Tibial artery (tissue), 4 donors: ENCODE measurements at places on chromosomes 16 and 17.

- H3K4me3 ChIP-seq, result no peak overlapping the region
- no peak overlapping the region for H3K27ac ChIP-seq
- no peaks in the 10 kb centered on the region for H3K36me3 ChIP-seq
These were observed 187.5 kb upstream of the FOXF1 start for GRCh38 chr16:86322806-86323205.

DNA sequence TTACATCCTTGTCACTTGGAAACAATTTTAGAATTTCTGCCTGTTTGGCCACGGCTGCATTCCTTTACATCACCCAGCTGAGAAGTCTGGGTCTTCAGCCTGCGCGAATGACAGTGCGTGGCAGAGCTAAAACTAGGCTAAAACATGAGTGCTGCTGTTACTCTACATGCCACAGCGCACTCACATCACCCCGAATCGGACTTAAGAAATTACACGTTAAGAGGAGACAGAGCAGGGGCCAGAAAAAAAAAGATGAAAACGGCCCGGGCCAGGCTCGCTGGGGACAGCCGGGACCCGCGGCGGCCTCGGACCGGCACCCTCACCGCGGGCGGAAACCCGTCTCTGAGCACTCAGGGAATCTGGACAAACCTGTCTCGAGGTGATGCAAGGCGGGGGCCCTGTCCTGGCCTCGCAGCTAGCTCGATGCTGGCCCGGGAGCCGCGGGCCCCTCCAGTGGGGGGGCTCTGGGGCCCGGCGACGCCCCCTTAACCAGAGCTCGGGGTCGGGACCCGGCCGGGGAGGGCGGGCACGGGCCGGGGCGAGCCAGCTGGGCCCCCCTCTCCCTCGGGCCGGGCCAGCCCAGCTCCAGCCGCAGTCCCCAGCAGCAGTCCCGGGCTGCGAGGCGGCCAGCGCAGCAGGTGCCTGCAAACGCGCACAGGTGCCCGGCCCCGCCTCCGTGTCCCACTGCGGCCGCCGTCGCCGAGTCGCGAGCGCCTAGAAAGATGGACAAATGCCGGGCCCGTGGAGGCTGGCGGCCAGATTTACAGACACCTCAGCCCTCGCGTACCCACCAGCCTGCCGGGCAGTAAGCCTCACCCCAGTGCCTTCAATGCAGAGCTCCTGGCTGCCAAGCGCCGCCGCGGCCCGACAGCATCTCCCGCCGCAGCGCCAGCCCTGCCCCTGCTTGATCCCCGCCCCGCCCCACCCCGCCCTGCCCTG is at the start of gene AKTIP:
AKTIP (minus strand) TSS at position 879 of the 939 bp plus-strand sequence. CDS start 2,950 bp downstream, outside the sequence.
- H3K27me3 ChIP-seq, result no peaks in the 10 kb centered on the region
- H3K4me1 ChIP-seq, result no peaks in the 10 kb centered on the region
- no peak for DNase-seq
- peak within 1 kb of the TSS; percentile 94 for H3K27ac ChIP-seq

- H3K27me3 ChIP-seq, result peaks cover 82% of the 10 kb centered on the region
- DNase-seq, result no peak
- peaks cover 21% of the 10 kb centered on the region for H3K4me1 ChIP-seq
- no peaks in the 10 kb centered on the region for H3K36me3 ChIP-seq
- no peak overlapping the region for H3K27ac ChIP-seq
- H3K4me3 ChIP-seq, result no peak overlapping the region
These were observed 52.0 kb downstream of the CBFA2T3 start for GRCh38 chr16:88924834-88925539.

GRCh38 chr16:60123392-60124023 is 1389.4 kb upstream of the GOT2 start:
- H3K36me3 ChIP-seq, result no peaks in the 10 kb centered on the region
- no peaks in the 10 kb centered on the region for H3K4me1 ChIP-seq
- H3K4me3 ChIP-seq, result no peak overlapping the region

DNA sequence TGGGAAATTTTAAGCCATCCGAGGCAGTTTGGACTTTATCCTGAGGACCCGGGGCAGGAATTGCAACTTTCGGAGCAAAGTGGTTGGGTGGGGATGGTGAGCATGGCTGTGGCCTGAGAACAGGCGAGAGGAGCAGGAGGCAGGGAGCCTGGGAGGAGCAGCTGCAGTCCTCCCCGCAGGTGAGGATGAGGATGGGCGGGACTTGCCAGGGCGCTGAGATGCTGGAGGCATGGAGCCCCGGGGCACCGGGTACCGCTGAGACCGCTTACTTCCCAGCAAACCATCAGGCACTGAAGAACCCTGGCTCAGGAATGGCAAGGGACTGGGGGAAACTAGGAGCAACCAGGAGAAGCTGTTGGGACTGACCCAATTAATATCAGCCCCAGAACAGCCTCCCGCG is 210.8 kb downstream of the GSG1L start:
- no peak overlapping the region for H3K27ac ChIP-seq
- DNase-seq, result no peak
- no peaks in the 10 kb centered on the region for H3K27me3 ChIP-seq
- H3K4me1 ChIP-seq, result no peaks in the 10 kb centered on the region
- no peaks in the 10 kb centered on the region for H3K36me3 ChIP-seq
- no peak overlapping the region for H3K4me3 ChIP-seq
